Stimulated activated CD4-positive, alpha-beta T cell treated with anti-CD3 and anti-CD28 coated beads, Interleukin-2, amount 100 ng/mL, for 24 hours (primary cell): ENCODE measurements at places on chromosomes 11 and 22.

GRCh38 chr11:74412733-74413359 is 14.6 kb upstream of the PGM2L1 start:
- DNase-seq, result no peak

- DNase-seq, result no peak
Measured at GRCh38 chr22:40251106-40251505, 73.4 kb downstream of the TNRC6B start.

GRCh38 chr11:129195682-129196081 is 3.6 kb upstream of the ARHGAP32 start:
- no peak for DNase-seq

GRCh38 chr11:80673566-80673965 is 1232.7 kb upstream of the TENM4 start:
- no peak for DNase-seq

- no peak for DNase-seq
Measured at GRCh38 chr11:21564833-21565682, 627.8 kb upstream of the ANO5 start.

DNA sequence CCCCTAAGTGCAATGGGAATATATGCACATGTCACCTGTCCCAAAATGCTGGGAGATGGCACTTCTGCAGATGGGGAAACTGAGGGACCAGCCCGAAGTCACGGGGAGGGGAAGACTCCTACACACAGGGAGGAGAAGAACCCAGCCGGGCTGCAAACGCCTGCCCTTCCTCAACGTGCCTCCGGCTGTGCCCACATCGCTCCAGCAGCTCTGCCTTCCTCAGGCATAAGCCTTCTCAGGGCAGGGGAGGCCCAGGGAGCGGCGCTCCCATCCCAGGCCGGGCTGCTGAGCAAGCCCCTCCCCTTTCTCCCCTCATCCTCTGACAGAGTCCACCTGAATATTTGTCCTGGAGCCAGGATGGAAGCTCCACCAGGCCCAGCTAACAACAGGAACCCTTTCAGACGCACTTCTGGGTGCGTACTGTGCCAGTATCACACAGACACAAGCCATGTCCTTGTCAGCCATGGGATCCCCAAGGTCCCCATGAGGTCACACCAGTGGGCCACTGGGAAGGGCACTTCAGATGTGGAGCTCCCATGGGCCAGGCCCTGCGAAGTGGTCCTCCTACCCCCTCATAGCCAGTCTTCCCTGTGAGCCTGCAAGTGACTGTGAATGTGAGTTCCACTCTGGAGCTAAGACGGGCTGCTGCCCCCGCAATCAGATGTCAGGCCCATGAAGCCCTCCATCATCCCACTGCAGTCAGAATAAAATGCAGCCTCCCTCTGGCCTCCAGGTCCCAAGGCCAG is 2.5 kb upstream of the CD81 start:
- DNase-seq, result no peak

- DNase-seq, result no peak
Measured at GRCh38 chr11:1198561-1199240, 24.2 kb upstream of the MUC5B start.

GRCh38 chr11:119445850-119446249 is 22.9 kb upstream of the THY1 start:
- DNase-seq, result no peak

DNA sequence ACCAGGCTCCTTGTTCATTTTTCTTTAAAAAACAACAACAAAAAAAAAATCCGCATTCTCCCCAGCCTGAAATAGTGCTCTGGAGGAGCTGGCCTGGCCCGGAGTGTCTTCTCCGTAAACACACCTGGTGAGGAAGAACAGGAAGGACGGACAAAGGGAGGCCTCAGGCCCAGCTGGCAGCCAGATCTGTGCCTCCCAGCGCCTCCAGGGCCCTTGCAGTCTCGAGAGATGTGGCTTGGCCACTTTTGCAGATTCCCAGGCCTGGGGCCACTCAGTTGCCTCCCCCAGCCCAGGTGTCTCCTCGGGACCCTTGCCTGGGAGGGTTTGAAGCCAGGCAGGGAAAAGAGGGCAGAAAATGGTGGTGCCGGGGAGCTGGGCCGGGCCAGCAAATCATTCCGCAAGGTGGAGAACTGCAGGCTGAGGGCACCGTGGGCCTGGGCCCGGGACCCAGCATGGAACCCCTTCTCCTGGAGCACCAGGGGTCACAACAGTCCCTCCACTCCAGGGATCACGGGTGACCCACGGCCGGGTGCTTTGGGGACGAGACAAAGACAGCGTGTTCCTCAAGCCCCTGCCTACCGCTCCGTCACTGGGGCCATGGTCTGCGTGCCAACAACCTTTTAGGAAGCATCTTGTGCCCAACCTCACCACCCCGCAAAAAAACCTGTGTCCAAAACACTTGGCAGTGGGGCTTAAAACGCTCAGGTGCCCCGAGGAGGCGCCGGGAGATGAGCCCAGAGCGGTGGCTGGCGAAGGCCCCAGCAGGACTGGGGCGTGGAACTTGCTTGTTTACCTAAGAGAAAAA is 67.1 kb upstream of the WNT7B start:
- no peak for DNase-seq

DNA sequence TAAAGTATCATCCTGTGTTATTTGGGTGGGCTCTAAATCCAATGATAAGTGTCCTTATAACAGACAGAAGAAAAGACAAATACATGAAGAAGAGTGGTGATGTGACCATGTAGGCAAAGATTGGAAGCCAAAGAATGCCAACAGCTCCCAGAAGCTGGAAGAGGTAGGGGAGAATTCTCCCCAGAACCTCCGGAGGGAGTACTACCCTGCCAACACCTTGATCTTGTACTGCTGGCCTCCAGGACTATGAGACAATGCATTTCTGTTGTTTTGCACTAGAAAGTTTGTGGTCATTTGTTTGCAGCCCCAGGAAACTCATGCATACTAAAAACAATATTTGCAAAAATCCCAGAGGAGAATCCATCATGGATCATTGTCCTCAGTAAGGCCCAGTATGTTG is 115.0 kb upstream of the ARHGAP20 start:
- no peak for DNase-seq

GRCh38 chr11:119785131-119785530 is 56.1 kb upstream of the NECTIN1 start:
- no peak for DNase-seq

DNA sequence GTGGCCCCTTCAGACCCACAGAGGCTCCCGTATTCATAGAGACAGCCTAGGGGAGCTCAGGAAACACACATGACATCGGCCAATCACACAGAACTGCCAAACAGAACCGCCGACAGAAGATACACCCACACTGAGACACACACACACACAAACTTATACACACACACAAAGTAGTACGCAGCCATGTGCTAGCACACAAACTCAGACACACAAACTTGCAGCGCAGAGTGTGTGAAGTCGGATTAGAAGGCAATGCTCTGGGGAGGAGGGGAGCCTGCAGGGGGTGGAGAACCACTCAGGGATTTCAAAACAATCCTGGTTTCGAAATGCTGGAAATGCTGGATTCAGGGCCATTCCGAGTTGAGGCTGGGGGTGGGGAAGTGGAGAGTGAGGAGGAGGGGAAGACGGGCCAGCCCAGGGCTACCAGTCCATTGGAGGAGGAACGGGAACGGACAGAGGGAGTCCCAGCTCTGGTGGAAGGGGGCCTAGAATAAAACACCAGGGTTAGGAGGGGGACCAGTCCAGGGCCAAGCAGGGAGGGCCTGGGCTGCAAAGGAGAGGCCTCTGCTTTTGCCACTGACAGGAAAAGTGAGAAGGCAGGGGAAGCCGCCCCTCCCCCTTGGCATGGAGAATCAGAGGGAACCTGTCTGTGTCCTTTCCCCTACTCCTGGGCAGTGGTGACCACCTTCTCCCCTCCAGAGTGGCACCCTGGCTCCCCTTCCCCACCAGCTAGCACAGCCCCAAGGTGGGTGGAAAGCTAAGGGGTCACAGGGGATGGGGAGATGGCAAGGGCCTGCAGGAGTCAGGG is 4.4 kb downstream of the BCL9L start:
- peak; percentile 28 for DNase-seq

DNA sequence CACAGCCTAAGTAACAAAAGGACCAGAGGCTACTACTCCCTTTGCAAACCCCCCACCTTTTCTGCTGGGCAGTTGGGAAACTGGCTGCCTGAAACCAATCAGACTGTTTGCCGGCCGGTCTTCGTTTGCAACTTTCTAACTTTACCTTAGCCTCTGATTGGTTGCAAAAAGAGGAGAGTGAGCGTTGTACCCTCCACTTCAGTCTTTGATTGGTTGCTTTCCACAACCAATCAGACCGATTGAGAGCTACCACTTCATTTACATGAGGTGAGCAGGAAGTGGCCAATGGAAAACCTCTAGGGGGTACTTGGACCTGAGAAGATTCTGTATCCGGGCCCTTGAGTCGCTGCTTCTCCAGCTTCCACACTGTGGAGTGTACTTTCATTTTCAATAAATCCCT is 18.8 kb upstream of the CLNS1A start:
- DNase-seq, result no peak

- DNase-seq, result no peak
Measured at GRCh38 chr22:50170453-50171318, at the start of gene PANX2. Gene PANX2, plus strand, starts transcription at chr22:50170731. Its CDS starts 0 bp downstream, at chr22:50170731.

GRCh38 chr22:43825651-43826050 is 13.5 kb upstream of the EFCAB6 start:
- DNase-seq, result no peak

- no peak for DNase-seq
Measured at GRCh38 chr22:26517429-26517828, 5.2 kb upstream of the TFIP11 start.

GRCh38 chr11:114193730-114194679 is 102.2 kb upstream of the NNMT start:
- DNase-seq, result no peak

DNA sequence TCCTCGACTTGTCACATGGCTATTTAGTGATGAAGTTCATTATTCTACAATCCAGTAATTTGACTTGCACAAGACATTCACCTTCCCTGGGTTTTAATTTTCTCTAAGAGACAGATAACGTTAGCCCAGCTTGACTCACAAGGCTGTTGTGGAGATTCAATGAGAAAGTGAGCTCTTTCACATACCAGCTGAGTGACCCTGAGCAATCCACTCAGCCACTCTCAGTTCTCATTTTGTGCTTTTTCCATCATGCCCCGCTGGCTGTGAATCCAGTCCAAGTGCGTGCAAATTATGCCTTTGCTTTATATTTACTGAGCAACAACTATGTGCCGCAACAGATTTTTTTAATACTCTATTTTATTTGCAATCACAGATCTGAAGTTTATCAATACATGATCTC is 176.5 kb downstream of the LARGE1 start:
- DNase-seq, result no peak

GRCh38 chr11:130592056-130592455 is 143.6 kb downstream of the ADAMTS15 start:
- DNase-seq, result no peak

DNA sequence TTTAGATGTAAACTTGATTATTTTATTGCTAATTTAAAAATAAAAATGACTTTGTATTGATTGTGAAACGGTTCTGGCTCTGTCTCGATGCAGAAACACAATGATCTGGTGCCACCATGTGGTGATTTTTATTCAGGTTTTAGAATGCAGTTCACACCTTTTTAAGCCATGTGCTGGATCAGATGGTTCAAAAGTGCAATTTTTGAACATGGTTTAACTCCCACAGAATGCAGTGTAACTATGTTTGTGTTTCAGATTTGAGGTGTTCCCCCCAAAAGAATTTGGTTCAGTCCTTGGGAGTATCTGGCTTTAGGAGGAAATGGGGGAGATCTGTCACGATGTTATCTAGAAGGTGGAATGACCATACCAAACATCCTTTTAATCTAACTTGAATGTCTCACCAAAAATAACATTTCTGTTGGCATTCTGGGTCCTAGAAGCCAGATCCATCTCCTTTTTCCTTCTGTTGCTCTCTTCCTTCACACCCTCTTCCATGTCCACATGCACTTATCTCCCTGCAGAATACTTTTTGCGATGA is 7.9 kb downstream of the MRPL16 start:
- DNase-seq, result peak; percentile 33

GRCh38 chr11:64784813-64785581 is 6.7 kb upstream of the SF1 start:
- DNase-seq, result no peak

GRCh38 chr22:50455201-50455600 is 19.6 kb downstream of the SBF1 start:
- DNase-seq, result no peak

GRCh38 chr11:10021563-10021962 is 272.5 kb downstream of the SBF2 start:
- no peak for DNase-seq

DNA sequence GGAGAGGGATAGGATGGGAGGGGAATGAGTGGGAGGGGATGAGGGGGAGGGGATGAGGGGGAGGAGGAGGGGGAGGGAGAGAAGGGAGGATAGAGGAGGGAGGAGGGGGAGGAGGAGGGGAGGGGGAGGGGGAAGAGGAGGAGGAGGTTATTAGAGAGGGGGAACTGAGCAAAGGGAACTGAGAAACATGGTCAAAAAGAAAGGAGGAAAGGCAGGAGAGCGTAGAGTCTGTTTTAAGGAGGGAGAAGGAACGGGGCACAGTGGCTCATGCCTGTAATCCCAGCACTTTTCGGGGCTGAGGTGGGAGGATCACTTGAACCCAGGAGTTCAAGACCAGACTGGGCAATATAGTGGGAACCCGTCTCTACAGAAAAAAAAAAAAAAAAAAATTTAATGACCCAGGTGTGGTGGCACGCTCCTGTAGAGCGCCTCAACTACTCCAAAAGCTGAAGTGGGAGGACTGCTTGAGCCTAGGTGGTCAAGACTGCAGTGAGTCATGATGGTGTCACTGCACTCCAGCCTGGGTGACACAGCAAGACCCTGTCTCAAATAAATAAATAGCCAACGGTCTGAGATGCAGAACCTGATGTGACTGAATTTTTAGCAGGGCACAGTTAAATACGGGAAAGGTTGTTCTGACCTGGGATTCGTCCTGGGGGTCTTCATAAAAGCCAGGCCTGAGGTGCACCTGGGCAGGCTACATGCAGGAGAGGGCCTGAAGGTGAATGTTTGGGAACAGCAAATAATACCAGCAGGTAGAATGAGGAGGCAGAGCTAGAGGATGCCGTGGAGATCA is 4.0 kb downstream of the B3GNT6 start:
- DNase-seq, result no peak

DNA sequence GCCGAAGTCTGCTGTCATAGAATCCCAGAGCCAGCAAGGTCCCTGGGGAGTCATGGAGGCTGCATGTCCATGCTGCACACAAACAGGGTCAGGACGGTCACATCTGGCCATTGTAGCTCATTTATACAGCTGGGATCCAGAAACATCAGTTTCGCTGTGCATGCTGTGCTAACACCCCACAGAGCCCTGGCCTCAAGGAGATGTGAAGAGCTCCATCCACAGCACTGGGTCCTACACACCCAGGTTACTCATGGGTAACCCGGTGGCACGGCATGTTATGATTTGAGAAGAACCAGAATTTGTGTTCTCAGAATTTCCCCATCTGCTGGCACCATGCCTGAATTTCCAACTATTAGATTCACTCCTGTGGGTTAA is 146.3 kb upstream of the ARHGAP20 start:
- DNase-seq, result no peak
